ENCODE measurements at places on chromosomes 7 and 10.

DNA sequence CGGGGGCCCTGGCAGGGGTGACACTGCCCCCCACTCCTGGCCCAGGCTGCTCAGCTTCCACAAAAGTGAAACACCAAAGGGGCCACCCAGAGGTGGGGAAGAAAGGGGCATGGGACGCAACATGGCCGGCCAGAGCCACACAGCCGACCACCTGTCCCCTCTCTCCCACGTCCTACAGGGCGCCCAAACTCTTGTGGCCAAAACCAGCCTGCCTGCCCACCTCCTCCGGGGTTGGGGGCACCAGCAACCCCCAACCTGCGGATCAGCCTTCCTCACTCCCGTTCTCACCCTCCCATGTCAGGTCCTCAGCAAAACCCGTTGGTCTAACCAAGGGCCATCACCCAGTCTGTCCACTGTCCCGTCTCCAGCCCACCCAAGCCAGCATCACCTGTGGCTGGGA lies 79.5 kb upstream of the DNAAF5 start:
- DNase-seq = no peak

- no peak for DNase-seq
These were observed 169.0 kb downstream of the AHR start for GRCh38 chr7:17467386-17467945.

DNA sequence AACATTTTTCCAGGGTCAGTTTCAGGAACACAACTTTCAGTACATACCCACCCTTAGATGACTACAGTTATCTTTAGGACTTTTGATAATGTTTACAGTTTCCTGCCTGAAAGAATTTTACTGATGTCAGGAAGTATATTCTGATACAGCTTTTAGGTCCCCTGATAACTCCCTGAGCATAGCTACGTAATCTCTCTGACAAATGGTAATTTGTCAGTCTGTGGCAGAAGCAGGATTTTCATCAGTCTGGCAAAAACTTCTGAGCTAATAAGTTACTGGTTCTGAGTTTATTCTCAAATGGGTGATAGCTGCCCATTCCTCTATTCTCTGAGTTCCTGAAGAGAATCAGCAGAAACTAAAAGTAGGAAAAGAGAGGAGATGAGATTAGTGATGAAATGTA lies 270.1 kb upstream of the MTPN start:
- no peak for DNase-seq

DNA sequence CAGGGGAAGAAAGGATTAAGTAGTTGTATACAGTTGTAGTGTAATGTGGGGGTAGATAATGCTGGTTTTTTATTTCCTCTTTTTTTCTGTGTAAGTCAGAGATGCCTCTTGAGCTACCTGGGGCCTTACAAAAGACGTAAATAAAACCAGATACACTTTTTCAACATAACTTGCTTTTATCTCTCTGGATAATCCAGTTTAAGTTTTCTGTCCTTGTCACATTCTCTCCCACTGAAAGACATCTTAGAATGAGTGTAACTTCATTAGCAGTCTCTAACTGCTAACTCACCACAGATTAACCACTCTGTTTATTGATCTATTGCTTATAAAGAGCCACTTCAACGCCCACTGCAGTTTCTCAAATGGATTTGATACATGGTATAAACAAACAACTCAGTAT lies 64.1 kb upstream of the LRRN3 start:
- no peak for DNase-seq

GRCh38 chr10:104577163-104577562 lies 63.9 kb upstream of the SORCS3 start:
- no peak for DNase-seq

DNA sequence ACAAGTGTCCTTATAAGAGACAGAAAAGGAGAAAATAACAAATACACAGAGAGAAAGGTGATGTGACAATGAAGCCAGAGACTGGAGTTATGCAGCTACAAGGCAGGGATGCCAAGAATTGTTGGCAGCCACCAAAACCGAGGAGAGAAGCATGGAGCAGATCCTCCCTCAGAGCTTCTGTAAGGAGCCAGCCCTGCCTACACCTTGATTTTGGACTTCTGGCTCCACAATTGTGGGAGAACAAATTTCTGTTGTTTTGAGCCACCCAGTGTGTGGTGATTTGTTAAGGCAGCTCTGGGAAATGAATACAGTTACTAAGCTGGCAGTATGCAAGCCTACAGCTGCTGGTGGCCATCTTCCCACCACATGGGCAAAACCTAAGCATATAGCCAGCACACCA lies 163.6 kb downstream of the GRM8 start:
- DNase-seq = no peak

DNA sequence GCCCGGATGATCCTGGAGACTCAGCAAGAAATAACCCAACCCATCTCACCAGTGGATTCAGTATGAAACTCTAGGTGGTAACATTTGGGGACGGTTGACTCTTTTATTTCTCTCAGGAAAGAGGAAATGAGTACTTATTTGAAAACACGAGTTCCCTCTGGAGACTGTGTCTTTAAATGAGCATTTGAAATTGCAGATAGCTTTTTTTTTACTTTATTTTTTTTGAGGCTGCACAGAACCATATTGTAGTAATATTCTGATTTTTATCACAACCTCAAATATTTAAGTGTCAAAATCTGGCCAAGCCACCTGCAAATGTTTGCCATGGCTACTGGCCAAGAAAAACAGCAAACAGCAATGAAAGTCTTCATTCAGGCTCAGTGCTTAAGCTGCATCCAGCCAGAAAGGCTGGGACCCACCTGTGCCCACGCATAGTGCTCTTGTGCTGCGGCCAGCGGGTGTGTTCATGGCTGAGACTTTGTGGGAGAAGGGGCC lies 160.8 kb downstream of the CREB5 start:
- DNase-seq = no peak

DNA sequence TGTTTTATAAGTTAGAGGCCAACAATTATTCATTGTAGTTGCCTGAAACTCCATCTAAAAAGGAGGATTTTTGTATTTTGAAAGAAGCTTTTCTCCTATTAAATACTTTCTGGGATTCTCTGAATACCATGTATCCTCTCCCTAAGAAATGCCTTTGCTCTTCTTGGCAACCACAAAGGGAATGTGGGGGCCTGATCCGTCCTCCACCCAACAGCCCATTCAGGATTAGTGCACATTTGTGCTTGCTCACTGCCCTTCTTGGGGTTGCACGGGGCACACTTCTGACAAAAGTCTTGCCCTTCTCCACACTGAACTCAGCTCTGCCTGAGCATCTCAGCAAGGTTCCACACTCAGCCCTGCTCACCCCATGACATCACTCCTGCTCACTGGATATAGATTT lies 194.2 kb downstream of the SLC25A13 start:
- DNase-seq = no peak

DNA sequence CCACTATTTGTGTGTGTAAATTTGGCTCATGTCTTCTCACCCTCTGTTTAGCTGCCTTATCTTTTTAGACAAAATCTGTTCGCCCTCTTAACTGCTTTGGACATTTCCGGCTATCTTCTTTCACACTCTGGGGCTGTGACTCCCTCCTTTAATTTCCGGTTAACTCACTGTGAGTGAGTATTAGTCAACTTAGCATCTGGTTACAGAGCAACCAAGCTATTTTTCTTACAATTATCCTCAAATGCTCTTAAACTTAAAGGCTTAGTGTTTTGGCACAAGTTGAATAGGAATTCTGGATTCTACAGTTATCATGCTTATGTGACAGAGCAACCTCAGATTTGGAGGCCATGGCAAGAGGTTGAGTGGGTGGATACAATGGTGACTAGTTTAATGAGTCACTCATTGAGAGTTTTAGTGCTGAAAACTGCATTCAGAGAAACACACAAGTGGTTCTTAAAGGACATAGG lies 177.6 kb upstream of the SEMA3A start:
- DNase-seq = no peak

Measured in WTC11 (cell line).